ENCODE measurements at places on chromosomes 7 and 10.

GRCh38 chr7:13198036-13198435 lies 510.6 kb downstream of the ARL4A start:
- DNase-seq = no peak

- no peak for DNase-seq
Measured at GRCh38 chr10:85544956-85545355, 821.6 kb downstream of the GRID1 start.

DNA sequence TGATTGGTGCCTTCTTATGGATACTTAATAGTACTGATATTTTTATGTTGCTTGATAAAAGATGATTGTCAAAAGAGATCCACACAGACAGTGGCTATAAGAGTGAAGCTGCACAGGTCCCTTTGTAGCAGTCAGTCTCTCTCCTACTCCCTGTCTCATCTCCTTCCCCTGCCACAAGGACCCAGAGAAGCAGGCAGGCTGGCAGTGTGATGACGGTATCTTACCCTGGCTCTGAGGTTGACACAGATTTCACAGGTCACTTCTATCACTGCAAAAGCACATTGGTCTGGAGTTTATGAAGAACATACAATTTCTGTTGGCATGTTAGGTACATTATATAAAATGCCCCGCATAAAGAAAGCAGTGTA lies 64.4 kb upstream of the AHR start:
- DNase-seq = peak; percentile 19

- DNase-seq = no peak
Measured at GRCh38 chr10:26448706-26449435, 10.7 kb downstream of the APBB1IP start.

DNA sequence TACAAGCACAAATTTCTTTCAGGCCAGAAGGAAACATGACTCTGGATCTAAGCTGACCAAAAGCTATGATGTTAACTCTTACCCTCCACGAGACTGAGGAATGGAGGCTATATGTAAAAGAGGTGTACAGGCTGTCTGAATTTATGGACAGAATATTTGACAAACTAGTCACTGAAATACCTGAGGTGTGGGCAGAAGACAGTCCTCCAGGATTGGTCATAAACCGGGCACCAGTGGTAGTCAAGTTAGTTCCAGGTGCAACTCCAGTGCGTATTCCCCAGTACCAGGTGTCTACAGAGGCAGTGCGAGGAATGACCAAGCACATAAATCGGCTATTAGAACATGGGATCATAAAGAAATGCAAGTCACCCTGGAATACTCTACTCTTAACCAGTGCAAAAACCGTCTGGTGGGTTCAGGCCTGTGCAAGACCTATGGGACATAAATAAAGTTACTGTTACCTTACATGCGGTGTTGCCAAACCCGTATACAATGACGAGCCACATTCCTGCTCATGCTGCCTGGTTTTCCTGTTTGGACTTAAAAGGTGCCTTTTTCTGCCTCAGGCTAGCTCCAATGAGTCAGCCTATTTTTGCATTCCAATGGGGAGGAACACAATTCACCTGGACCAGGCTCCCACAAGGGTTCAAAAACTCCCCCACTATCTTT lies 6.7 kb upstream of the CYREN start:
- DNase-seq = no peak

GRCh38 chr10:130175074-130175473 lies 38.9 kb downstream of the GLRX3 start:
- no peak for DNase-seq
